ENCODE measurements at places on chromosomes 16 and 17. TPM values are rescaled to one million over a fixed set of nuclear protein-coding genes. Genes with fewer than 3 reads are reported as not detected.

DNA sequence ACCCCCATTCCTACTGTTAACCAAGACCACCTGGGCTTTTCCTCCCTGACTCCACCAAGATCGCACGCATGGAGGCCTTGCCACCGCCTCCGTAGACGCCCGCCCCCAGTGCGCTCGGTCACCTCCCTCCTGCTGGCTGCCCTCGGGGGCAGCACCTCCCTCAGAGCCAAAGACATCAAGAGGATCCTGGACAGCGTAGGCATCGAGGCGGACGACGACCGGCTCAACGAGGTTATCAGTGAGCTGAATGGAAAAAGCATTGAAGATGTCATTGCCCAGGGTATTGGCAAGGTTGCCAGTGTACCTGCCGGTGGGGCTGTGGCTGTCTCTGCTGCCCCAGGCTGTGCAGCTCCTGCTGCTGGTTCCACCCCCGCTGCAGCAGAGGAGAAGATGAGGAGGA lies 1.2 kb downstream of the EFCAB3 start:
- no peaks in the 10 kb centered on the region for H3K4me1 ChIP-seq
- no peak overlapping the region for H3K27ac ChIP-seq
- no peak for DNase-seq
- peaks cover 17% of the 10 kb centered on the region for H3K27me3 ChIP-seq
- H3K36me3 ChIP-seq, result no peaks in the 10 kb centered on the region

DNA sequence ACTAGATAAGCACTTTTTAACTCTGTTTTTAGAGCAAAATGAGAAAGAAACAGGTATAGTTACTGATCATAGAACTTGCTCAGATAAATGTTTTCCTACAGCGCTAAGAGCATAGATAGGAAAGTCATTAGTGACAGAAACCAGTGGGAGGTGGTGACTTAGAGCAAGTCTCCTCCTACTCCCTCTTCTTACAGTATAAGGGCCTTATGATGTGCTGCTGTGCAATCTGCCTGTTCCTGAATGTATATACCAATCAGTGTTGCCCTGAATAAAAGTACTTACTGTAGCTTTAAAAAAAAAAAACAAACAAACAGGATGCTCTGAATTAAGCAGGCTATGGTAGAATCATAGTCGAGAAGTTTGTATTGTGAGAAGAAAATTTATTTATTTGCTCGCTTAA lies 23.3 kb upstream of the RASL10B start:
- DNase-seq, result no peak
- no peaks in the 10 kb centered on the region for H3K27me3 ChIP-seq
- no peaks in the 10 kb centered on the region for H3K36me3 ChIP-seq
- H3K27ac ChIP-seq, result no peak overlapping the region

DNA sequence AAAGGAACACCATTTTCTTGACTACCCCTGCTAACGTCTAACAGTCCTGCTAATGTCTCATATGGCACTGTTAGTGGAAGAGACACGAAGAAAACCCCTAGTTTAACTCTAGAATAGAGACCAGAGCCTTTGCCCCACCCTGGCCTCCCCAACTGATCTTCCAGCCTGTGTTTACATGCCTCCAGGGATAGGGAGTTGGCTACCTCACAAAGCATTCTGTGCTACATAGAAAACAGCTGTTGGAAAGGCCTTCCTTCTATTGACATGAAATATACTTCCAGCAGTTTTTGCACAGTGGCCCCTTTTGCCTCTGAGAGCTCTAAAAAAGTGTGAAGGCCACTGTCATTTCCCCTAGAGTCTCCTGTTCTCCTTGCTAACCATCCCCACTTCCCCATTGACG lies 73.1 kb downstream of the ASIC2 start:
- no peak for DNase-seq
- H3K27me3 ChIP-seq, result peaks cover 11% of the 10 kb centered on the region
- no peaks in the 10 kb centered on the region for H3K36me3 ChIP-seq

DNA sequence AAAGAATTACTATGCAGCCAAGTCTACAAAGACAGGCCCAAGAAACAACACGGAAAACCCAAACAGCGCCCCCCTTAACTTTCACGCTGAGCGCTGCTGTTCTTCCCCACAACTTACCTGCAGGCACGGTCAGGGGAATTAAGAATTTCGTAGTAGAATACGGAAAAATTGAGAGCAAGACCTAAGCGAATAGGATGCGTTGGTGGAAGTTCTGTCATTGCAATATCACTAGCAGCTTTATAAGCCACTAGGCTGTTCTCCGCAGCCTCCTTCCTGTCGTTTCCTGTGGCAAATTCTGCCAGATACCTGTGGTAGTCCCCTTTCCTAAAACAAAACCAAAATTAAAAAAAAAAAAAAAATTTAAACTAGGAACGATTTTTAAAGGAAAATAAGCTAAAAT lies 39.0 kb downstream of the YWHAE start:
- H3K36me3 ChIP-seq, result peaks cover 42% of the 10 kb centered on the region
- H3K27ac ChIP-seq, result peak overlapping the region; percentile 55
- no peak for DNase-seq
- peaks cover 37% of the 10 kb centered on the region for H3K4me1 ChIP-seq
- H3K27me3 ChIP-seq, result no peaks in the 10 kb centered on the region
- H3K4me3 ChIP-seq, result no peak overlapping the region

Gene COTL1
- total RNA-seq, result 205 TPM

GRCh38 chr16:75217389-75217851 lies 1.4 kb upstream of the CTRB1 start:
- no peaks in the 10 kb centered on the region for H3K4me1 ChIP-seq
- H3K4me3 ChIP-seq, result no peak overlapping the region
- no peak for DNase-seq
- H3K27me3 ChIP-seq, result no peaks in the 10 kb centered on the region
- H3K27ac ChIP-seq, result no peak overlapping the region
- no peaks in the 10 kb centered on the region for H3K36me3 ChIP-seq

DNA sequence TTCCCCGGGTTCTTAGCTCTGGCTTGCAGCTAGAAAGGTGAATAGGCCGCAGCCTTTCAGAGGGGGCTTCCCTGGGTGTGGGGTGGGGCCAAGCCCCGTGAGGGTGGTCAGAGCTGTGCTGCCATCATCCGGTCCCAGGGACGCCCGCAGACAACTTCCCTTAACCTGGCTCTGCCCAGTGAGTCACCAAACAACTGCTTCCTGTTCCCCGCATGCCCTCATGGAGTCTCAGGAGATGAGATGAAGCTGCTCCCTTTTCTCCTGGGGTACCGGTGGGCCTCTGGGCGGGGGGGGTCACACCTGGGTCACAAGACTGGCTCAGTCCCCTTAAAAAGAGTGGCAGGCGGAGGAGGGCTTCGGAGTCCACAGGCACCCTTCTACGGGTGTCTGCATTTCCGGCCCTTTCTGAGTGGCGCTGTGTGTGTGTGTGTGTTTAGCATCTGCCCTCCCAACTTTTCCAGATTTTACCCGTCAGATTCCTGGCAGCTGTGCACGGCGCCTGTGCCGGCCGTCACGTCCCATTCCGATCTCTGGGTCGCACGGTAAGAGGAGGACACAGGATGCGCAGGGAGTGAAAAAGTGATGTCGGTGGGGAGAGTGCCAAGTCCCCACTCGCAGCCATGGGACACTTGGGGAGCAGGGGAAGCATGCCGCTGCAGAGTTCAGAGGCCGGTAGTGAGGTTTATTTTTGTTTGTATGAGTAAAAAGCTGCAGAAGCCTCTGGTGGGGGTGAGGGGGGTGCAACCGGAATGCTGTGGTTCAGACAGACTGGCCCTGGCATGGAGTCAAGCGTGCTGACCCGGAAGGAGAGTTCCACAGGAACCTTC lies 16.8 kb downstream of the HIC1 start:
- peaks cover 25% of the 10 kb centered on the region for H3K36me3 ChIP-seq
- H3K27ac ChIP-seq, result no peak overlapping the region
- H3K4me1 ChIP-seq, result peaks cover 48% of the 10 kb centered on the region
- no peak for DNase-seq
- no peaks in the 10 kb centered on the region for H3K27me3 ChIP-seq
- H3K4me3 ChIP-seq, result no peak overlapping the region

DNA sequence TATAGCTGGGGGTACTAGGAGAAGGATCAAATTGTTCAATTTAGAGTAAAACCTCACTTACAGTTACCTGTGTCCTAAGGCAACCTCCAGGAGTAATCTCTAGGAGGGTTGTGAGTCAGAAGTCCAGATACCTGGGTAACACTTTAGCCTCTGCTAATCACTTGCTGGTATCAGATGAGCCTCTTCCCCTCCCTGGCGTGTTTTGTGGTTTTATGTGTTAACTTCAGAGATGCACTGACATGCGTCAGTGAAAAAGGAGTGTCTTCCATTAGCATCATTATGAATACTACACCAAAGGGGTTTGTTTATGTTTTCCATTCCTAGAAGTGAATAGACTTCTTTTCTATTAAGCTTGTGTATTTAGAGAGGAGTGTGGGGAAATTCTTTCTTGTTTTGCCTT lies 208.2 kb downstream of the FTO start:
- H3K36me3 ChIP-seq, result no peaks in the 10 kb centered on the region
- peaks cover 20% of the 10 kb centered on the region for H3K4me1 ChIP-seq
- DNase-seq, result peak; percentile 36
- no peak overlapping the region for H3K4me3 ChIP-seq

GRCh38 chr16:70702624-70703023 lies 16.8 kb upstream of the MTSS2 start:
- H3K4me1 ChIP-seq, result no peaks in the 10 kb centered on the region
- DNase-seq, result no peak
- H3K27me3 ChIP-seq, result no peaks in the 10 kb centered on the region
- no peak overlapping the region for H3K4me3 ChIP-seq

GRCh38 chr17:44623070-44623725 lies 33.1 kb upstream of the MEIOC start:
- H3K4me3 ChIP-seq, result no peak overlapping the region
- no peaks in the 10 kb centered on the region for H3K36me3 ChIP-seq
- peaks cover 32% of the 10 kb centered on the region for H3K27me3 ChIP-seq
- no peak overlapping the region for H3K27ac ChIP-seq

Gene MMP2
- 0.44 TPM for total RNA-seq

DNA sequence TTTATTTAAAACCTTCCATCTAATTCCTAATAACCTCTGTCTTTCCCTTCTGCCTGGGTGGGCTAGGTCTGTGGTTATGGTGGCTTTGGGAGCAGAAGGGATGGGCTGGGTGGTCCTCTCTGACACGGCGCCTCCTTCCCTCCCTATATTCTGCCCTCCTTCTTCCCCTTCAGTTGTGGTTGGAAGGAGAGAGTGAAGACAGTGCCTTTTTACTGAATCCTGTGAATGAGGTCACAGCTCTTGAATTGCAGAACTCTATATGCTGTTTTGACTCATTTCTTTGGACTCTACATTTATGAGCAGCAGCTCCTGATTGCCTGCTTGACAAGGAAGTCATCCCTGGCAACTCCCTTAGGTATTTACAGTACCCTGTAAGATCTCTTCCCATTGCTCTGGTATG lies 256.0 kb upstream of the ELAC2 start:
- no peak for DNase-seq
- H3K36me3 ChIP-seq, result no peaks in the 10 kb centered on the region
- H3K27me3 ChIP-seq, result no peaks in the 10 kb centered on the region
- no peak overlapping the region for H3K27ac ChIP-seq

Gene COPS3
- 71.9 TPM for total RNA-seq

DNA sequence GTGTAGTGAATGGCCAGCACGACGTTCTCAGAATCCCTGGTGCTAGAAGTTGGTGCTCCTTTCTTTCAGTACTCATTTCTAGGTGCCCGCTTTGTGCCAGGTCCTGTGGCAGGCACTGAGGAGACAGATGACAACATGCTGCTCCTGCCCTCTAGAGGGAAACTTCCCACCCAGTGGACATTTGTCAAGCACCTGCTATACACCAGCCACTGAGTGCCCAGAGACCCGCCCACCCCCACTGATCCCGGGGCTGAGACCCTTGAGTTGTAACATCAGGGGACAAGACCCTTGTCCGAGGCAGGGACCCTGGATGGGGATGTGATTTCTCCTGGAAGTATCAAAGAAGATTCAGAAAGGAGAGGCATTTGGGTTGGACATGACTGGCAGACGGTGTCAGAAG lies 25.1 kb downstream of the UNC13D start:
- no peak overlapping the region for H3K27ac ChIP-seq
- DNase-seq, result no peak
- H3K4me1 ChIP-seq, result peaks cover 23% of the 10 kb centered on the region
- peaks cover 62% of the 10 kb centered on the region for H3K36me3 ChIP-seq
- H3K4me3 ChIP-seq, result no peak overlapping the region

GRCh38 chr17:67606471-67606870 lies 111.3 kb upstream of the NOL11 start:
- DNase-seq, result no peak
- H3K4me1 ChIP-seq, result no peaks in the 10 kb centered on the region
- no peak overlapping the region for H3K27ac ChIP-seq
- H3K36me3 ChIP-seq, result peaks cover 11% of the 10 kb centered on the region

GRCh38 chr17:59641799-59642484 lies 22.2 kb downstream of the CLTC start:
- peaks cover 23% of the 10 kb centered on the region for H3K4me1 ChIP-seq
- peaks cover 20% of the 10 kb centered on the region for H3K36me3 ChIP-seq
- no peak for DNase-seq
- H3K4me3 ChIP-seq, result no peak overlapping the region

DNA sequence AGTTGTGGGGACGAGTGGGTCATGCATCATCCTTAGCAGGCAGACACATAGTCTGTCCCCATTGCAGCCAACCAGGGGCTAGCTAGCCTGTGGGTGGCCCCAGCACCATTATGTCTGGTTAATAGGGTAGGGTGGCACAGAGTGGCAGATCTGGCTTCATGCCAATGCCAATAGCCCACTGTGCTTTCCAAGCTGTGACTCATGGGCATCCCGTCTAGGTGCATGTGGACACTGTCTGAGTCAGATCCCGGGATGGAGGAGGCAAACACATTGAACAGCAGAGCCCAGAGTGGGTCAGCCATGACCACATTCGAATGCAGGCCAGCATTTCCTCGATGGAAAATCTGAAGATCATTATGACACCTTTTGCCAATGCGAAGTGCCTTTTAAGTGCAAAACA lies 2.5 kb downstream of the HS3ST2 start:
- H3K27ac ChIP-seq, result no peak overlapping the region
- no peak overlapping the region for H3K4me3 ChIP-seq
- no peak for DNase-seq
